ENCODE measurements at places on chromosomes 11 and 22.

DNA sequence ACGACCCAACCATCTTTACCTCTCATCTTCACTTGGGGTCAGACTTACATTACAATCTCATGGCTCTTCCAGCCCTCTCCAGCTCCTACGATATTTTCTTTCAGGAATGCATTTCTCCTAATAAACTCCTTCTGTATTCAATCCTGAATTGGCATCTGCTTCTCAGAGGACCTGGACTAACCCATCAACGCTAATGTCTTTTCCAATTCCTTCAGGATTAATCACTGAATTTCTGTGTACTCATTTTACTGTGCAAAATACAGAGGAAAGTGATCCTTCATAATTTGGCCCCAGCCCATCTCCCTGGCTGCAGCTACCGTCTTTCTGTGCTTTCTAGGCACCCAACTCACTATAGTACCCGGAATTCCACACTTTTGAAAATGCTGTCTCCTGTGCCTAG lies 239.2 kb downstream of the METTL15 start:
- DNase-seq = peak; percentile 75

DNA sequence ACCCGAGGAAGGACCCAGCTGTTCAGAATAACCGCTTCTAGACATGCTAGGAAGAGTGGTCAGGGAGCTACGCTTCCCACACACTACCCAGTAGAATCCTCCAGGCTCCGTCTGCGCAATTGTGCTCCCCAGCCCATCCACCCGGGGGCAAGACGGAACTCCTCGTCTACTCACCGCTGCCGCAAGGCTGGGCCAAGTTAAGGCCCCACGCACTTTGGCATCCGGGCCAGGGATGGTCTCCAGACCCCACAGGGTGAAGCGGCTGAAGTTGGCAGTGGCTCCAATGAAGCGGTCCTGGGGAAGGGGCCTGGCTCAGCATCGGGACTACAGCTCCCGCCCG lies 757 bp downstream of the RNASEH2C start:
- no peak for DNase-seq

GRCh38 chr11:78219493-78220217 lies 30.9 kb downstream of the USP35 start:
- DNase-seq = no peak

DNA sequence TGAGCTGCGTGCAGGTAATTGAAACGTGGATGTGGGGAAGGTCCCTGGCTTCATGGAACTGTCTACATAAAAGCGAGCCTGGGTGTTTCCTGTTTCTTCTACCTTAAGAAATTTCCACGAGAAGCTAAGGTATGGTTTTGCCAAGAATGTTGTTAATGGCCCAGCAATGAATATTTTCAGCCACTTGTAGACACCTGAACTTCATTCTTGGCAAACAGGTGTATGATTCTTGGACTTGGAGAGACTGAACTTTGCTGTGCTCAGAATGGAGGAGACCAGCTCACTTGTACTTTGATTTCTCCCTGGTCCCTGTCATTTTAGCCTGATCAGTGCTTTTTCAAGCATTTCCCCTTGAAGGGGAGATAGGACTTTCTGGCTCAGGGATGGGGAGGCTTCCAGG lies 20.8 kb downstream of the LRP5 start:
- no peak for DNase-seq

GRCh38 chr11:27468209-27468994 lies 4.2 kb downstream of the LGR4 start:
- peak; percentile 77 for DNase-seq

- peak; percentile 62 for DNase-seq
Measured at GRCh38 chr11:115963156-115963555, 458.9 kb upstream of the CADM1 start.

GRCh38 chr11:104957280-104957679 lies 11.1 kb downstream of the CASP4 start:
- DNase-seq = no peak

Data from fibroblast of skin of abdomen (primary cell).